KBM-7 (cell line): ENCODE measurements at places on chromosomes 16 and 17.

GRCh38 chr16:27639561-27640276 is 89.8 kb downstream of the KATNIP start:
- DNase-seq = peak; percentile 71

- DNase-seq = no peak
Observed at GRCh38 chr17:20774472-20775135, 195.1 kb downstream of the CDRT15L2 start.

DNA sequence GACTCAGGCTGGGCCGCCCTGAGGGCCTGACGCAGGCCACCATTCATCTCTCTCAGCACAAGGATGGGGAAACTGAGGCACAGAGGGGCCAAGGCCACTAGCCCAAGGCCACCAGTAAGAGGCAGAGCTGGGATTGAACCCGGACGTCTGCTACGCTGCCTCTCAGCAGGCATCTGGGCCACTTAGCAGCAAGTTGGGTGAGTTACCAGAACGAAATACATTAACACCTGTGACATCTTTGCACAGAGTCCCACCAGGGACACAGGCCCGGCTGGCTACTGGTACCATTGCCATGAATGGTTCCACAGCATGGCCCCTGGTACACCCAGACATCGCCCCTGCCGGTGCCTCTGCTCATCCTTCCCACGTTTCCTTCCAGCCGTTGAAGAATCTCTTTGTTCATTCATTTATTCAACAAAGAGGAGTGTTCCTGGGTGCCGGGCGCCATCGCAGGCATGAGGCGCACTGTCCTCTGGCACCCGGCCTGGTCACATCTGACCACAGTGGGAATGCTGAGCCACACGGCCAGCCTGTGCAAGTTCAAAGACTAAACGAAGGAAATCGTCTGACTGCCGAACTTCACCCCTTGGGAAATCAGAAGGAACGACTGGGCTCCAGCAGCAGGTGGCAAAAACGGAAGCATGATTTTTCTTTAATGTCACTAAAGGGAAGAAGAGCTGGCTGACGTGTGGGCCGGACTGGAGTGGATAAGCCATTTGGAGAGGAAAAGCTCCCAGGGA is 7.4 kb upstream of the ZNF469 start:
- no peak for DNase-seq

GRCh38 chr17:61487161-61487988 is 35.2 kb downstream of the TBX4 start:
- no peak for DNase-seq

- DNase-seq = no peak
Observed at GRCh38 chr16:88497561-88498462, 44.7 kb downstream of the ZFPM1 start.

DNA sequence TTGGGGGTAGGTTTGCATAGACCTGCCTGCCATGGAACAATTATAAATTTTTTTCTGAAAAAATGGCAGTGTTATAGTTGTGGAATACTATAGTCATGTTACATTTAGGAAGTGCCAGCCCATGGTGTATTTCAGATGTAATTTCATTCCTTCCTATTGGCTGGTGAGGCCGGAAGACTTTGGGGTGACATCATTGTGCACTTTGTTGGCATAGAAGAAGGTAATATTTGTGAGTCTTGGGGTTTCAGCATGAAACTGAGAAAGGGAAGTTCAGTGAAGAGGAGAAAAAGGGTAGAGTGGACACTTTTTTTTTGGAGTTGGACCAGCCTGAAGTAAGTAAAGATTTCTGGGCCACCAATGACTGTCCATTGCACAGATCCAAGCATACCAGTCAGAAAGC is 16.0 kb upstream of the HEATR6 start:
- no peak for DNase-seq

DNA sequence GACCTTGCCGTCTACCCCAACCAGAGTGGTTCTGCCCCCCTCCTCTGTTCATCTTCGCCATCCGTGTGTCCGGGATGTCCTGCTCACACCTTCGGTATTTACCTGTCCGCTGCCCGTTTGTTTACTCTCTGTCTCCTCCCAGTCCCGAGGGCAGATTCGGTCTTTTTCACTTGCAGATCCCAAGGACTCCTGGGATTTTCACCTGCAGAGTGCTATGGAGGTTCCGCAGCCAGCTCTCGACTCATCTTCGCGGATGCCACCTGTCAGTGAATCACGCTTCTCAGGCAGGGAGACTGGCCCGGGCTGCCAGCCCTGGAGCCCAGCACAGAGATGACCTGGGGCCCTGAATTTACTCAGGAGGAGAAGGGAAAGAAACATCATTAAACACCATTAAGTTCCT is 8.1 kb downstream of the CRISPLD2 start:
- DNase-seq = no peak

- DNase-seq = no peak
Observed at GRCh38 chr16:25108054-25108453, 3.5 kb upstream of the LCMT1 start.

DNA sequence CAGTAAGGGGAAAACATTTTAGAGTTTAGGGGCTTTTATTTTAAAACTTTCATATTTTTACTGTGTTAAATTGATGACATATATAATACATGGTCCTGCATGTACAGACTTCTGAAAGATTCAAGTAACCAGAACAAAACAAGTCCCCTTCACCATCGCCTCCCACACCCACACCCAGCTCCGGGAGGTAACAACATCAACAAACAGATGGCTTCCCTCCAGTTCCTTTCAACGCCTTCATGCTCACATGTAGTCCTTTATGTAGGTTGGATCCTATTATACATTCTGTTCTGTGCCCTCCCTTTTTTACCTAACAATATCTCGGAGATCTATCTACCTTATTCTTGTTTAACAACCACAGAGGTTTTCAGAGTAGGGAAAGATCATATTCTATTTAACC is 30.5 kb downstream of the GINS3 start:
- no peak for DNase-seq

DNA sequence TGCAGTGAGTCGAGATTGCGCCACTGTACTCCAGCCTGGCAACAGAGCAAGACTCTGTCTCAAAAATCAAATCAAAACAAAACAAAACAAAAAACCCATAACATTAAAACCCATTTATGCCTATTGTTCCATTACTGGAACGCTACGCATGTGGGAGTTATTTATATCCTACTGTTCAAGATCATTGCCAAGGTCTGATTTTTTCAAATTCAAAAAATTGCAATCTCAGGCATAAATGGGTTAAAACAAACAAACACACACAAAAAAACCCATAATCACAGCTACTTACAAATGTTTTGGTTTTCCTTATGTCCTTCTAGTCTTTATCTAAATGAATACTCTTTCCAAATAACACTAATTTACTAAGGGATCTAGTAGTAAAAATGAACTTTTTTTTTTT is 17.8 kb downstream of the GJC1 start:
- DNase-seq = no peak

- DNase-seq = no peak
Observed at GRCh38 chr17:9918352-9918751, 13.3 kb upstream of the RCVRN start.

DNA sequence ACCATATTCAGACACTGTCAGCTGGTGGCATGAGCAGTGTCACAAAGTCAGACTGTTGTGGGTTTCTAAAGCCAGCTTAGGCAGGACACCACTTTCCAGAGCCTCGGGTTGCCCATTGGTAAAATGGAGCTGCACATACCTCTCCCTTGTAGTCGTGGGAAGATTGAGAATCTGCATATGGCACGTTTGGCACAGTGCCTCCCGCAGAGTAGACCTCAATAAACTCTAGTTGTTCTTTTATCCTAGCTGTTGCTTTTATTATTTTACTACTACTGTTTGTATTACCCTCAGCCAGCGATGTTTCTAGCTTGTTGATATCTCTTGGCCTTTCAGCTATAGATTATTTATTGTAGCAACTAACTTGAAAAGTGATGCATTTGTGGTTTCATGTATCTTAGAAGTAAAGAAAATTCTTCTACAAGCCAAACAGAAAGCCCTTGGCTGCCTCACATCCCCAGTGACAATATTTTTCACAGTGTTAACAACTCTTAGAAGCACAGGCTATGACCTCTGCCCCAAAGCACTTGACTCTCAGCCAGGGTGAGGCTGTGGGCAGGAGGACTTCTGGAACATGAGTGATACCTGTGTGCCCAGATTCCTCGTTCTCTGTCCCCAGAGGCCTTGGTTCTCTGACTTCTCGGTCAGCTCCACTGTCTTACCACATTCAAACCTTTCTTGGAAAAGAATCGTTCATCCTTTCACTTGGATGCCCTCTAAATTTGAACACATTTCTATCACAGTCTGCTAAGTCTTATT is 351.6 kb downstream of the SNX29 start:
- DNase-seq = no peak

- DNase-seq = peak; percentile 53
Observed at GRCh38 chr17:79874329-79874981, 35.2 kb upstream of the CBX4 start.
